ENCODE measurements at places on chromosomes 4 and X. TPM values are rescaled to one million over a fixed set of nuclear protein-coding genes. Genes with fewer than 3 reads are reported as not detected.

DNA sequence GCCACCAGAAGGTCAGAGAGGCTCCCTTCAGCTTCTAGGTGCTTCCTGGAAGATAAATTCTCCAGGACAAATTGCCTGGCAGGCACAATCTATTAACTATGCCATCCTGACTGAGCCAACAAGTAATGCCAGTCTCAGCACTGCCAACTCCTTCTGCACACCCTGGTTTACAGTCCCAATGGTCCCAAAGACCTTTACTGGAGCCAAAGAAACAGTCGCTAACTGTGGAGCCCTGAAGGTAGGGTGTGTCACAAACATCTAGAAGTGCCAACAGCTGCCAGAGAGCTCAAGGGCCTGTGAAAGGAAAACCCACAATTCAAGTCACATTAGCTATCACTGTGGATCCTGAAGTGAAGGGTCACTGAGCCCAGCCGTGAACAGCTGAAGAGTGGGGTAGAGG is 34.9 kb upstream of the CITED1 start:
- no peak overlapping the region for H3K4me3 ChIP-seq
- H3K27ac ChIP-seq: no peak overlapping the region
- peaks cover 11% of the 10 kb centered on the region for H3K36me3 ChIP-seq
- no peak for DNase-seq
- no peaks in the 10 kb centered on the region for H3K4me1 ChIP-seq

Gene GRIPAP1
- total RNA-seq: 100 TPM

DNA sequence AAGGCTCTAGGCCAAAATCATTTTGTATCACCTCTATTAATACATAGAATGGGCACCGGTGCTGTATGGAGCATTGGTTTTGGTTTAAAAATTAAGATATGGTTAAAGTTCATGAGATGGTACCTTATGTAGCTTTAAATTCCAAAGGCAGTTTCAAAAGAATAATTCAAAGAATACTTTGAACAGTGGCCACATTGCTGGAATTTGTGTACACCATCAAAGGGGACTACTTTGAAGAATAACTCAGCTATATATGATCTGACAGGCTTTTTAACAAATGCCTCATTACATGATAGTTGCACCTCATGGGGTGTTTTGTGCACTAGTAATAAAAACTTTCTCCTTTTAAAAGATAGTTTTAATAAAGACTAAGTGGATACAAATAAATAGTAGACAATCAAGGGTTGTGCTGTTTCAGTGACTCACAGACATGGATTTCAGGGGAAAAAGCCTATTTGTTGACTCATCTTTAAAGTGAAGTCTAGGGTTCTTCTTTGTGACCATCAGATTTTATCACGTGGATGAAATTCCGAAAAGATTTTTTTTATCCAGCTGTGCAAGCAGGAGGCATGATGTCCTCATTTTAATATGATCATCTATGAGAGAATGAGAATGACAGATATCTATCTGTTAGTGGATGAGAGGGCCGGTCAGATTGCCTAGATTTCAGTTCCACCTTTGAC is 12.8 kb downstream of the MTM1 start:
- H3K27me3 ChIP-seq: no peaks in the 10 kb centered on the region
- peaks cover 6% of the 10 kb centered on the region for H3K36me3 ChIP-seq
- no peak for DNase-seq
- no peak overlapping the region for H3K27ac ChIP-seq

DNA sequence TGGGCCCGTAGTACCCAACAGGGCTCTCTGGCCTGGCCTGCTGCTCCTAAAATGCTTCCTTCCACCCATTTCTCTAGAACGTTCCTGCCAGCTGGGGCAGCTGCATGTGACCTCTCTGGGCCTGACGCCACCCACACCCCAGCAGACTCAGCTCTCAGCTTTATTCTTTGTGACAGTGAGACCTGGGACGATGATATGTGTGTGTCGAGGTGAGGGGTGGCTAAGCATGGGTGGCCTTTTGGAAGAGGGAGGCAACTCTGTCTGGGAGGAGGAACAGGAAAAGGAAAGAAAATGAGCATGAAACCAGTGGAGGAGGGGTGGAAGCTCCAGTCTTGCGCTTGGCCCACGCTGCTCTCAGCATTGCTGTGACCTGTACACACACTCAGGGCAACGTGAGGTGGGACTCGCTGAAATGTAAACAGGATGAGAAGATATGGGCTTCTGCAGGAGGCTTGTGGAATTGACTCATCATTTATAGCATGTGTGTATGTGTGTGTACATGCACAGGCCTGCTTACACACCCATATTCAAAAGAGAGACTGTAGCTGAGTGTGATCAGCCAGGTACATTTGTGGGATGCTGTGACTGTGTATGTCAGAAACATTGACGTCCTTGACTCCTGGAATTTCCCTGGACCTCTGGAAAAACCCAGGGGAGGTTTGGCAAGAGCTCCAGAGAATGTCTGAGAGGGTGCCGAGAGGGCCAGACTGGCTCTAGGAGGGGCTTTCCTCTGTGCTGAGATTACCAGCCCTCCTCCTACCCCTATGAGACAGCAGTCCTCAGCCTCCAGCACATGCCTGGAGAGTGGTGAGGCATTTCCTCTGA is 137.9 kb downstream of the PJA1 start:
- no peak overlapping the region for H3K27ac ChIP-seq
- no peaks in the 10 kb centered on the region for H3K27me3 ChIP-seq
- DNase-seq: no peak
- no peaks in the 10 kb centered on the region for H3K36me3 ChIP-seq
- H3K4me1 ChIP-seq: no peaks in the 10 kb centered on the region

- H3K27ac ChIP-seq: no peak overlapping the region
- H3K36me3 ChIP-seq: no peaks in the 10 kb centered on the region
- H3K4me1 ChIP-seq: peaks cover 13% of the 10 kb centered on the region
- H3K27me3 ChIP-seq: peaks cover 5% of the 10 kb centered on the region
Observed at GRCh38 chr4:146247356-146247755, 33.0 kb downstream of the REELD1 start.

- no peaks in the 10 kb centered on the region for H3K4me1 ChIP-seq
- no peak for DNase-seq
- no peak overlapping the region for H3K4me3 ChIP-seq
- H3K27me3 ChIP-seq: no peaks in the 10 kb centered on the region
- H3K36me3 ChIP-seq: peaks cover 33% of the 10 kb centered on the region
- H3K27ac ChIP-seq: no peak overlapping the region
Observed at GRCh38 chr4:150782311-150782710, 200.4 kb downstream of the MAB21L2 start.

Gene AMTN
- not detected for total RNA-seq

DNA sequence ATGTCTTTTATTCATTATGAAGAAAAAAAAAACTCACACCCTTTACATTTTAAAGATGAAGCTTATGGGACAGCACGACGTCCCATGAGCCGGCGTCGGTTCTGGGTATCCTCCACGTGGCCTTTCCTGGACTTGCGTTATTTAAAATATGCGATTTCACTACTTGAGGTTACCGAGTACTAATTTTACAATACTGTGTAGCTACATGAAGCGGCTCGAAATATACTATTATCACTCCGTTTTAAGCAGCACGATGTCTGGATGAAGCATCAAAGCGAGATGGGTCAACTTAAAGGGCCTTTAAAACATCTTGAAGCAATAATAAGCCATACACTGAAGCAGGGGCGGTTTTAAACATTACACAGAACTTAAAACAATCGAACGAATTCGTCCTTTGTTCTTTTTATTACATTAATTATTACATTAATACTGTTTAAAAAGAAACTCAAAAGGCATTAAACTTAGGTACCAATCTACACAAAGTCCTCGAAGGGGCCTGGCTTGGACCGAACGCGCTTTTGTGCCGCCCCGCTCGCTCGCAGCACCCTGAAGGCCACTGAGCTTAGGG is 1.4 kb upstream of the KLF3 start:
- H3K36me3 ChIP-seq: no peaks in the 10 kb centered on the region
- DNase-seq: no peak
- H3K27ac ChIP-seq: peak overlapping the region; percentile 93
- peak overlapping the region; percentile 90 for H3K4me3 ChIP-seq

GRCh38 chrX:113973706-113974105 is 610.2 kb upstream of the HTR2C start:
- H3K27ac ChIP-seq: no peak overlapping the region
- no peaks in the 10 kb centered on the region for H3K4me1 ChIP-seq
- no peaks in the 10 kb centered on the region for H3K27me3 ChIP-seq
- no peaks in the 10 kb centered on the region for H3K36me3 ChIP-seq

DNA sequence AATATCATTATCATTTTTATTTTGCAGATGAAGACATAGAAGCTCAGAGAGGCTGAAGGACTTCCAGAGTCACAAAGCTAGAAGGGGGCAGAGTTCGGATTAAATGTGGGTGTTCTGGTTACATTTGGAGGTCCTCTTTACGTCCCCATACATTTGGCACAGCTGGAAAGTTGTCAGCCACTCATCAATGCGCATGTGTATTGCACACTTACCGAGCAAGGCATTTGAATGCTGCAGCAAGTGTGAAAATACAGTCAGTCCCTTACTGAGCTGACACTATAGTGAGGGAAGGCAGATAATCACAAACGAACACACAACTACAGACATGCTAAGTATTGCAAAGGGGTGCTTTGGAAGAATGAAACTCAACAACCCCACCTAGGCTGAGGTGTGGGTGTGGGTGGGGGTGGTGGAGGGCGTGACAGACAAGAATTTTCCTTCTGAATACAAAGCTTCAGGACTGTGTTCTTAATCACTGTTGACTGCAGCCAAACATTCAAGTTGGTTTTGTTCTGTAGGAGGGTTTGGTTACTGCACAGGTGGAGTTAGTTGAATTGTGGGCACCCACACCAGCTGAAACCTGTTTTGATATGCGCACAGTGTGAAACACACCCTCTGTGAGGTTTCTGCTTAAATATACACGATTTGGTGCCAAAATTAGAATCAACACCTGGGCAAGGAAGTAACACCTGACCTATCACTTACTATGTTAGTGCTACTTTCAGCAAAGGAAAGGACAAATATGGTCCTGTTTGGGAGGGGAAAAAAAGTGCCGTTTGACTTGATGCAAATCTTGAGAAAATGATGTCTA is 72.4 kb downstream of the COQ2 start:
- no peaks in the 10 kb centered on the region for H3K27me3 ChIP-seq
- H3K4me3 ChIP-seq: peak overlapping the region; percentile 62
- no peaks in the 10 kb centered on the region for H3K36me3 ChIP-seq
- peak; percentile 67 for DNase-seq

DNA sequence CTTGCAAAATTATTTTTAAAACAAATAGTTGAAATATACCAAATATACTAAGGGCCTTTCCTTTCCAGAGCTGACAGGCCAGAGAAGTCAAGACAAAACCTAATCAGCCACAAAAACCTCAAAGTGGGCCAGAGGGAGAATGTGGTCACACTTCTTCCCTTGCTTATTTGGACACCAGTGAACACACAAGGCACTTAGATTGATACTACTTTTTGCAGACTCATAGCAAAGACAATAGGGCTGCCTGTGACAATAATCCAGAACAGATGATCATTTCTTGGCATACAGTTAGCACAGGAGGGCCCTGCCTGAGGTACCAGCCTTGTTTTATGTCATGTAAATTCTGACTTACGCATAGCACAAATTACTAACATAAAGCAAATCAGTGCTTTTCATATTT is 215.7 kb upstream of the NEIL3 start:
- no peak overlapping the region for H3K4me3 ChIP-seq
- no peak for DNase-seq
- no peaks in the 10 kb centered on the region for H3K4me1 ChIP-seq
- peaks cover 4% of the 10 kb centered on the region for H3K27me3 ChIP-seq
- no peak overlapping the region for H3K27ac ChIP-seq

Gene HERC5
- total RNA-seq: 12.3 TPM

- peak overlapping the region; percentile 16 for H3K27ac ChIP-seq
- H3K4me3 ChIP-seq: peak overlapping the region; percentile 74
- no peak for DNase-seq
- no peaks in the 10 kb centered on the region for H3K36me3 ChIP-seq
- H3K4me1 ChIP-seq: peaks cover 12% of the 10 kb centered on the region
Observed at GRCh38 chrX:153411988-153412574, 809 bp downstream of the ZFP92 start.

DNA sequence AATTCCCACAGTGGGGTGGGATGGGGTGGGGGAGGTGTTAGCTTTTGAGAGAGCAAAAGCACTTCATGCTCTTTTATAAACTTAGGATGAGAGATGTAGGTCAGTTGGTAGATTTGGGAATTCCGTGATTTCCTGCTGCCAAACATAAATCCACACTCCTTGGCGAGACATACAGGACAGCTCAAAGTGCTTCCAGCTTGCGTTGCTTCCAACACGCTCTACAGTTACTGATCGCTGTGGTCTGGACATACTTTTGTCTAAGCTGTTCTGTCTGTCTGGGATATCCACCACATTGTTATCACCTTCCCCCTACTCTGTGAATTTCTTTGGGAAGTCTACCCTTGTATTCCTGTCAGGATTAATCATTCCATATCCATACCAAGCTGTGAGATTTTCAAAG is 117.5 kb downstream of the RAPGEF2 start:
- H3K27ac ChIP-seq: no peak overlapping the region
- no peak for DNase-seq
- H3K4me1 ChIP-seq: peaks cover 2% of the 10 kb centered on the region
- H3K4me3 ChIP-seq: no peak overlapping the region
- H3K27me3 ChIP-seq: no peaks in the 10 kb centered on the region

- no peaks in the 10 kb centered on the region for H3K36me3 ChIP-seq
- no peaks in the 10 kb centered on the region for H3K4me1 ChIP-seq
- peaks cover 5% of the 10 kb centered on the region for H3K27me3 ChIP-seq
- H3K27ac ChIP-seq: no peak overlapping the region
- DNase-seq: no peak
Observed at GRCh38 chrX:147680251-147680650, 231.5 kb upstream of the FMR1 start.

Gene XK
- total RNA-seq: not detected

GRCh38 chr4:180190382-180190781 is 2052.8 kb upstream of the TENM3 start:
- DNase-seq: no peak
- no peaks in the 10 kb centered on the region for H3K4me1 ChIP-seq
- no peaks in the 10 kb centered on the region for H3K27me3 ChIP-seq
- no peak overlapping the region for H3K27ac ChIP-seq
- H3K36me3 ChIP-seq: no peaks in the 10 kb centered on the region

DNA sequence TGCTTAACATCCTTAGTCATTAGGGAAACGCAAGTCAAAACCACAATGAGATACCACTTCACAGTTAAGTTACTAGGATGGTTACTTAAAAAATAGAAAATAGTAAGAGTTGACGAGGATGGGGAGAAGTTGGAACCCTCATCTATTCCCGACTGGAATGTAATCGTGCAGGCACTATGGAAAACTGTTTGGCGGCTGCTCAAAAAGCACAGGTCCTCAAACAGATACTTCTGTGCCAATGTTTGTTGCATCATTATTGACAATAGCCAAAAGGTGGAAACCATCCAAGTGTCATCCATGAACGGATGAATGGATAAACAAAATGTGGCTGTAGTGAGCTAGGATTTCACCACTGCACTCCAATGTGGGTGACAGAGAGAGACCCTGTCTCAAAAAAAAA is 11.7 kb downstream of the CTAG1B start:
- H3K27ac ChIP-seq: no peak overlapping the region
- no peak overlapping the region for H3K4me3 ChIP-seq
- no peaks in the 10 kb centered on the region for H3K36me3 ChIP-seq
- peaks cover 5% of the 10 kb centered on the region for H3K4me1 ChIP-seq
- H3K27me3 ChIP-seq: no peaks in the 10 kb centered on the region

Gene ARMCX5
- total RNA-seq: 17.1 TPM

GRCh38 chr4:104811727-104812126 is 317.0 kb upstream of the CXXC4 start:
- no peak overlapping the region for H3K27ac ChIP-seq
- H3K36me3 ChIP-seq: no peaks in the 10 kb centered on the region
- H3K27me3 ChIP-seq: no peaks in the 10 kb centered on the region
- no peak for DNase-seq

Gene VCX3B
- not detected for total RNA-seq

GRCh38 chr4:182593402-182593801 is 323.8 kb downstream of the DCTD start:
- H3K27ac ChIP-seq: no peak overlapping the region
- H3K4me1 ChIP-seq: no peaks in the 10 kb centered on the region
- peaks cover 7% of the 10 kb centered on the region for H3K27me3 ChIP-seq
- no peaks in the 10 kb centered on the region for H3K36me3 ChIP-seq
- no peak for DNase-seq

Gene SLC9B2
- total RNA-seq: 24.9 TPM

Gene MAML3
- 4.9 TPM for total RNA-seq

Gene KCTD8
- total RNA-seq: not detected
